Daoy (cell line): ENCODE measurements at places on chromosomes 1 and 21.

- no peak for DNase-seq
Observed at GRCh38 chr1:160216301-160216700, 11.1 kb downstream of the PEA15 start.

DNA sequence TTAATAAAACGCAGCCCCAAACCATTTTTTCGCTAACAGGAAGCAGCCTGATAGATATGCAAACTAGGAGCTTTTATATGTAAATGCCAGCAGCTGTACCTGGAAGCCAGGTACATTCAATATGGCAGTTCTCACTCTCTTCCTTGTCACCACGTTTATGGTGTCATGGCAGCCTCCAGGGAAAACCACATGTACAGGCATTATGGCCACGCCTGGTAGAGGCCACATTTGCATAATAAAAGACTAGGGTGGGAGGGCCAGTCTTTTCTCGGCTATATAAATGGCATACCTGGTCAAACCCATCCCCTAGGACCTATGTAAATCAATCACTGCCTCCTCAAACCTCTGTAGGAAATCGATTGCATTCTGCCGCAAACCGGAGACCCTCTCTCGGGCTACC, 247.5 kb downstream of the NEGR1 start:
- no peak for DNase-seq

GRCh38 chr1:29240400-29240837, 4.1 kb downstream of the PTPRU start:
- no peak for DNase-seq

DNA sequence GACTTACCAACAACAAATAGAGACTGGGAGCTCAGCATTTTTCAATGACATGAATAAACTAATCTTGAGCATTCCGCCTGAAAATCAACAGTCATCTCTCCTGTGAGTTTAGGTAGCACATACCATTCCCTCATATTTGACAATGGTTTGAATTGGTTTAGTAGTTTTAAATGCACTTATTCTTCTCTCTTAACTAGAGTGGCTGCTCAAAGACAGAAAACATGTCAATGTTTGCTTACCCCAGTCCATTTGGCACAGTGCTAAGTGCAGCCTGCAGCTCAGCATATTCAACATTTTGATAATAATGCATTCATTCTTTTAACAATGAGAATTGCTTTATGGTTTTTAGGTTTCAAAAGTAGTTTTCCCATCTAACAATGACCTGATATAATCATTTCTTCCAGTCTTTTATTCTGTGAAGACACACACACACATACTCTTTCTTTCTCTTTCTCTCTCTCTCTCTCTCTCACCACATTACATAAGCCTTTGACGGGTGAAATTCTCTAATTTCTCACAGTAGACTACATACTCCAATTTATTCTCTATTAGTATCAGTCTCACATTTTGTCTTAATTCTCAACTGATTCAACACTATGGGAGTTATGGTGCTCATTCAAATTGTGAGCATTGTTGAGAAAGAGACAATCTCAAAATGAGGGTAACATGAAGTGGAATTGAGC, 432.3 kb downstream of the LRRIQ3 start:
- DNase-seq, result no peak

DNA sequence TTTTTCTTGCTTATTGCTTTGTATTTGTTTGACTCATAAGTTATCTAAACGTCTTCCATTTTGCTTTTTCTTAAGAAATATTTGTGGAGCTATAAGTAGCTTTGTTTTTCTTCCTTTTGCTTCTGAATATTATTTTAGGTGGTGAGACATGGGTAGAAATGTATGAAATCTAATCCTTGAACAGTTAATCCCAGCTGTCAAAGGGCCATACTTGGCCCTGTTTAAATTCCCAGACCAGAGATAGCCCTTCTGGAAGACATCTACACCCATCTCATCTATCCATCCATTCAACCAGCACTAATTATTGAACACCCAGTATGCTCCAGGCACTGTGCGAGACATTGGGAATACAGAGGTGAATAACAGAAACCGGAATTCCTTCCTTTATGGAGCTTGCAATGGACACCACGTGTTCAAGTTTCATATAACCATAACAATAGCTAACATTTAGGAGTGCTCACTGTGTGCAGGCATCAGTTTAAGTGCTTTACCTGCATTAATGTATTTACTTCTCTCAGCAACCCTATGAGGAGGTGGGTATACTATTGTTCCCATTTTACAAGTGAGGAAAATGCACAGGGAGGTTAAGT, 8.7 kb downstream of the TACSTD2 start:
- no peak for DNase-seq

DNA sequence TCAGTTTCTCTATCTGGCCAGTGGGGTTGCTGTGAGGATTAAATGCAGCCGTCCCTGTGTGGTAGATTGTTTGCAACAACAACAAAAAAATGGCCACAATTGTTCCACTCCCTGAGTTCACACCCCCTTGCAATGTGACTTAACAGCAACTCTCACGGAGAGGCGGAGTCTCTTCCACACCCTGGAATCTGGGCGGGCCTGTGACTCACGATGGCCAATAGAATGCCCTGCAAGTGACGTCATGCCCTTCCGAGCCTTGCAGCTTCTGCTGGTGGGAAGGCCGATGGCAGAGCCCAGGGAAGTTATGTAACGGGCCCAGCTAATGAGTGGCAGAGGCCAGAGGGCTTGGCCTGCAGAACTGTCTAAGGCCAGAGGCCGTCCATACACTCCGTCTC, 87.9 kb downstream of the RIPK4 start:
- peak; percentile 100 for DNase-seq

GRCh38 chr21:15842565-15842880, 112.7 kb downstream of the USP25 start:
- DNase-seq, result no peak

GRCh38 chr21:21247424-21247823, 249.2 kb downstream of the NCAM2 start:
- DNase-seq, result no peak
